ENCODE measurements at places on chromosomes 5 and 9.

DNA sequence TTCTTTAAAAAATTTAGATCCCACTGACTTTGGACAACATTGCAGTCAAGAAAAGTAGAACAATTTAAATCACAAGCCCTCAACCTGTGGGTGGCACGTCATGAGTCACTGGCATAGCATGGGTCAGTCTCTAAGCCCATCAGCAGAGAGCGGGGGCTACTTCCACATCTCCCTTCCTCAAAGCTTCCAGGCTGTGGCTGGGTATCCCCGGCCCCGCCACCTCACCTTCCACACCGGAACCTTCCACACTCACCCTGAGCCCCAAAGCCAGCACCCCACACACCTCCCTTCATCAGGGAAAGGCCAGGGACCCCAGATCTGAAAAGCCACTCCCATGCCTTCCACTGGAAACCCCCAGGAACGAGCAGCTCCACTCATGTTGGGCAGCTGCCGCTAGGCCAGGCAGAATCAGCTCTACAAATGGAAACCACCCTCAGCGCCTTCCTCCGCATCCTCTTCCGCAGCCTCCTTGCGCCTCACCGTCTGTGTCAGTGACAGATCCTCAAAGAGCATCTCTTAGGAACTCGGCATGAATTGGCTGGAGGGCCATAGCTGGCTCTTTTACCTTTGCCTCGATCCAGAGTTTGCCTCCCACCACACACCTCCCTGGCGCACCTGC lies 156.5 kb downstream of the ERCC6L2 start:
- DNase-seq: no peak

DNA sequence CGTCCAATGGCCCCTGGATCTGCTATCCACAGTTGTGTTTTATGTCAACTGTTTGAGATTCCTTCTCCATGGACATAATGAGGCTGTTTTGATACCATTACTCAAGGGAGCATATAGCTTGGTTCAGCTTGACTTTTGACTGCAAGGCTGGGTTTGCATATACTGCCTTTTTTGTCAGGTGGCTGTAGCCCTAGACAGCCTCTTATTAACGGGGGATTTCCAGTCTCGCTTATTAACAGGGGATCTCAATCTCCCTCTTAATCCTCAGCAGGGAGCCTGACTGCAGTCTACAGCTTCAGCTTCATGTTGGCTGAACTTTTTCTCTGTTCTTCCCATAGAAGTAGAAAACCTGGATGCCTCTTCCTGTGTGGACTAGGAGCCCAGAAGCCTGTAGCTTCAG lies 73.7 kb upstream of the TNC start:
- no peak for DNase-seq

- no peak for DNase-seq
These were observed 32.8 kb downstream of the C5orf15 start for GRCh38 chr5:133935667-133935940.

GRCh38 chr9:4339836-4340560 lies 40.1 kb upstream of the GLIS3 start:
- DNase-seq: no peak

GRCh38 chr9:3200331-3200774 lies 325.4 kb downstream of the RFX3 start:
- DNase-seq: no peak

GRCh38 chr5:21681911-21682310 lies 1171.2 kb downstream of the CDH12 start:
- DNase-seq: no peak

DNA sequence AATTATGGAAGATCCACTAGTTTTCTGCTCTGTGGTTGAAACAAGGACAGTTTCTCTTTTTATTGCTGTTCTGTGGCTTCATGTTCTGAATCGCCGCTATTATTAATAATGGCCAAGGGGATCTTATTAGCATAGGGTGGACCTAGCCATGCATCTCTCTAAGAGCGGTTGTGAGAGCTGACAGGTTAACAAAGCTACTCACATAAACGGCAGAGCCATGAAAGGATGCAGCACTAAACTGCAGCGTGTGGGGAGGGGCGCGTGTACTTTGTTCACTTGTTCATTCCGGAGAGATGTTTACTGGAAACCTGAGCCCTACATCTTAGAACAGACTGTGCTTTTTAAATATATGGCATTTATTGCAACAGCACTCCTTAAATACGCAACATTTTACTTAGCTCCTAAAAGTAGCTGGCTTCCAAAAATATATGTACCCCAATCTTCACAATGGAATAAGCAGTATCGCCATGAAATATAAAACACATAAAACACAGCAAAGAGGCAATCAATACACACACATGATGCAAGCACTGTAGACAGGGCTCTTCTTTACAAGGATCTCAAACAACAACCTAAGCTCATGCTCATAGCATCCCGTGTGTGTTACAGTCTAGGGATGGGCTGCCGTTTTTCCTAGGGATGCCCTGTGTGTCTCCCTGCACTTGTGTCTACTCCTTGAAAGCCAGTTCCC lies 424.6 kb downstream of the MED10 start:
- DNase-seq: no peak

- no peak for DNase-seq
These were observed 100.7 kb downstream of the GAS1 start for GRCh38 chr9:86846656-86847055.

DNA sequence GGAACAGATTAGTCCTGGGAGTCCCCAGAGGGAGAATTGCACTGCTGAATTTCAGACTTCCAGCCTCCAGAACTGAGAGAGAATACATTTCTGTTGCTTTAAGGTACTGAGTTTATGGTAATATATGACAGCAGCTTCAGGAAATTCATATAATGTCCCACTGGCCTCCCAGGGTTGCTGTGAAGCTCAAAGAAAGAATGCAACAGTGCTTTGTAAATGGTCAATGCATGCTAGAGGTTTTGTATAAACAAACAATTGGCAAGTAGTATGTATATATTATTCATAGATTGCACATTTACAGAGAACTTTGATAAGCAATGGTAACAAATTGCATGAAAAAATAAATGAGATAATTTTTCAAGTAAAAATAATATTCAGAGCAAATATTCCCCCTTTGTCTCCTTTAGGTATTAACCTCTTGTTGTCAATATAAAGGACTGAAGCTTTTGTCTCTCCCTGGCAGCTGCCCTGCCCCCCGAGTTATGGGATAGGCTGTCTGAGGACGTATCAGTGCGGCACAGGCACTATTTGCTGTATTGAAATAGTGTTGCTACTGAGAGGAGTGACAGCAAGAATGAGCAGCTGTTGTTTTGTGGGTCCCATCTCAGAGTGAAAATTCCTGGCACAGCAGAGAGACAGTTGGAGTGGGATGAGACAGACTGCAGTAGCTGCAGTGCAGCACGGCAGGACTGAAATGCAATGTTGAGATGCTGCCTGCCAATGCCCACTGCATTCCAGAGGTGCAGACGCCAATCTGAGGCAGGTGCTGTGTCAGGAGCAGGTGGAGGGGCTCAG lies 194.2 kb upstream of the GLRA1 start:
- DNase-seq: no peak

GRCh38 chr9:9499546-9499945 lies 1113.3 kb downstream of the PTPRD start:
- no peak for DNase-seq

DNA sequence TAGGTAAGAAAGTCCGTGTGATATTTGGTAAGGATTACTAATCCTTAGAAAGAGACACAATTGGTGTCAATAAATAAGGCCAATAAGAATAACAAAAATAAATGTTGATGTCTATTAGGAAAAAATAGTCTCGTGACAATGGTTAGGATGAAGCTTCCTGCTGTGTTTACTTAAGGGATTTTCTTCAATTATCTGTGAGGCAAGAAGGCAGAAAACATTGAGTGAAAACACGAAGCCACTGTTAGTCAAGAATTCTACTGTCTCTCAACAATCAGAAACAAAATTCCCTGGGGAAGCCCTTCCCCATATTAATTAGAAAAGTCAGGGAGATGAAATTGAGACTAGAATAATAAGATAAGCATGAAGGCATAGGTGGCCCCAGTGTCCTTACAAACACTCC lies 149.0 kb downstream of the SYK start:
- no peak for DNase-seq

DNA sequence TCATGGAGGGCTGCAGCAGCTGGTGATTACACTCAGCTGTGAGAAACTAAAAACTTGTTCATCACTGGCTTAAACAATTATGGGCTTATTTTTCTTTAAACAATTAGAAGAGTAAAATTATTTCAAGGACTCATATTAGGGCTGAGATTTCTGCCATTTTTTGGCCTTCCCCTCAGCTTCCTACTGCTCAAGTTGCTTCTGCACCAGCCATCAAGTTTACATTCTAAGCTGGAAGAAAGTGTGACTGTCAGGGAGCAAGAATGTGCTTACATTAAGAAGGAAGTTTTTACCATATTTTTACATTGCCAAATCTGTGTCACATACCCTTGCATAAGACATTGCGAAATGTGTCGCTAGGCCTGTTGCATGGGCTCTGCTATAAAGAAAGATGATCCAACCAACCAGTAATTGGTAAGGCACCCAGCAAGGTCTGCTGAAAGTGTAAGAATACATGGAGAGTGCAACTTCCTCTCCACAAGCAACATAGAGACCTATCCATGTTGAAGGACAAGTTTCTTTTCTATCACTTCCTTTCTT lies 260.3 kb upstream of the CDH10 start:
- DNase-seq: no peak

GRCh38 chr5:112686675-112687074 lies 51.0 kb upstream of the APC start:
- DNase-seq: no peak

All from cortex of kidney (tissue), 1 donor.